ENCODE measurements at places on chromosomes 16 and 17.

DNA sequence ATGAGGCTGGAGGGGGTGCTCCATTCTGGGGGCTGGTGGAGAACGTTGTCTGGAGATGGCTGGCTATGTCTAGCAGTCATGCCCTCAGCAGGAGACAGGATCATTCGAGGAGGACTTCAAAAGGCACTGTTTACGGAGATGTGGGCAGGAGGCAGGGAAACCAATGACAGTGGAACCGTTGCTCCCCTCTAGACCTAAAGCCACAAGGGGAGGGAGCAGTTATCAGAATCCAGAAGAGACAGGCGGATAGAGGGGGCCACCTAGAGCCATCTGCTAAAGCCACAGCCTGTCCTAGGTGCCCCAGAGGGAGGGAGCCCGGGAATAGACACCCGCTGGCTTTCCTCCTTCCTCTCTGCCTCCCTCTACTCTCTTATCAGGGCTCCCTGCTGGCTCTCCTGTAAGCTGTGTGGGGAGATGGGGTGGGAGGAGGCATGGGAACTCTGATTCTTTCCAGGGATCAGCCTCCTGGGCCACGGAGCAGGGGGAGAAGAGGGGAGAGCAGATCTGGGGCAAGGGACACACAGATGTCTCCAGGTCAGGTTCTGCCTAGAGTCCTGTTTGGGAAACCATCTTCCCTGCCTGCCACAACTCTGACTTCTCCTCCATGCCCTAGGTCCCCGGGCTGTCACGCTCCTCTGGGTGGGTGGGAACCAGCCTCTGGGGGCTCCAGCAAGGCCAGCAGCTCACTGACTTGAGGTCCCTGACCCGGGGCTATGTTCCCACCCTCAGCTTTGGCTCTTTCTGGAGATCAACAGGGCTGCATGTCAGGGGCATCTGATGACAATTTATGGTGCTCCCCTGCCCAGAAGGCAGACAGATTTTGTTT is 42.3 kb downstream of the IRX3 start:
- DNase-seq = no peak
- no peak overlapping the region for H3K27ac ChIP-seq
- no peaks in the 10 kb centered on the region for H3K36me3 ChIP-seq
- H3K27me3 ChIP-seq = no peaks in the 10 kb centered on the region
- H3K4me3 ChIP-seq = no peak overlapping the region

DNA sequence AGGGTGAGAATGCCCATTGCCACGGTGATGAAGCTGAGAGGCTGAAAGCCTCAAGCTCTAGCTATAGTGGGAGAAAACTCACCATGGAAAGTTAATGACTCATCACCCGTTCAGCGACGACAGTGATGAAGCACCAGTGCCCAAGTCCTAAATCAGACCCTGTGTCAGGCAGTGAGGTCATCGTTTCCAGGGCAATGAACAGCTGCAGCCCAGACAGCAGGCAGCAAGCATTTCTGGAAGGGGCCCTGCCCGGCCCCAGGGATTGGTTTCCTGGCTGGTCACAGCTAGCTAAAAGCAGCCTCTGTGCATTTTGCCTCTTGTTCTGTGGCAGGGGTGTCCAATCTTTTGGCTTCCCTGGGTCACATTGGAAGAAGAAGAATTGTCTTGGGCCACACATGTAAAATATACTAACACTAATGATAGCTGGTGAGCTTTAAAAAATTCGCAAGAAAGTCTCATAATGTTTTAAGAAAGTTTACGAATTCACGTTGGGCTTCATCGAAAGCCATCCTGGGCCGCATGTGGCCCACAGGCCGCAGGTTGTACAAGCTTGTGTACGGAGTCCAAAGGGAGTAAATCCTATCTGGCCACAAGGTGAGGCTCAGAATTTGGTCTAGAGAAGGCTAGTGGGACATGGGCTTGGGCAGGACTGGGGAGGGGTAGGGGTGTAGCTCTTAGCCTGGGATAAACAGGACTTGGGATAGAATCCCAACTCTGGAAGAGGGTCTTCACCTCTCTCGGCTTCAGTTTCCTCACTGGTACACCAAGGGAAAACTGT is 40.6 kb downstream of the MIS12 start:
- H3K4me3 ChIP-seq = no peak overlapping the region
- no peak for DNase-seq
- H3K27me3 ChIP-seq = no peaks in the 10 kb centered on the region
- no peaks in the 10 kb centered on the region for H3K4me1 ChIP-seq

GRCh38 chr17:67639555-67639954 is 78.2 kb upstream of the NOL11 start:
- no peak for DNase-seq
- H3K27ac ChIP-seq = peak overlapping the region; percentile 83
- H3K4me1 ChIP-seq = peaks cover 36% of the 10 kb centered on the region

DNA sequence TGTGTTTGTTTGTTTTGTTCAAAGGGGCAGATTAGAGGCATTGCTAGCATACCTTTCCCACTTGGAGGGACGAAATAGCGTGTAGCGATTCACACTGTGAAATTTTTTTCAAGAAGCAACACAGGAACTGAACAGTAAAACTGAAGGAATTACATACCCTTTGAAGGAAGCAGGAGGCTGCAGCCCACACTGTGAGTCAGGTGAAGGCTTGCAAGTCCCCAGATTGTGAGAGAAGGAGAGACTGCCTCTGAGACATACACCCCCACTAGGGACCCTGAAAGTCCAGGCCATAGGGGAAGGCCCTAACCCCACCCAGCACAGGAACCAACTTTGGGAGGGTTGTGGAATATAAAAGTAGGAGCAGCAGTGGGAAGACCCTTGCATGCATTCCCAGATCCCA is 69.6 kb upstream of the HS3ST3A1 start:
- no peaks in the 10 kb centered on the region for H3K27me3 ChIP-seq
- H3K27ac ChIP-seq = no peak overlapping the region
- H3K4me1 ChIP-seq = no peaks in the 10 kb centered on the region
- no peaks in the 10 kb centered on the region for H3K36me3 ChIP-seq
- H3K4me3 ChIP-seq = no peak overlapping the region

- H3K36me3 ChIP-seq = no peaks in the 10 kb centered on the region
- peaks cover 50% of the 10 kb centered on the region for H3K4me1 ChIP-seq
- no peak for DNase-seq
These were observed 1.7 kb upstream of the DBNDD1 start for GRCh38 chr16:90020838-90021382.

GRCh38 chr16:73023320-73023719 is 24.6 kb downstream of the ZFHX3 start:
- H3K4me1 ChIP-seq = peaks cover 12% of the 10 kb centered on the region
- no peak for DNase-seq
- no peak overlapping the region for H3K4me3 ChIP-seq
- no peaks in the 10 kb centered on the region for H3K27me3 ChIP-seq
- no peaks in the 10 kb centered on the region for H3K36me3 ChIP-seq
- H3K27ac ChIP-seq = no peak overlapping the region

GRCh38 chr16:2472885-2473445 is 1.9 kb downstream of the NTN3 start:
- no peak overlapping the region for H3K27ac ChIP-seq
- peaks cover 65% of the 10 kb centered on the region for H3K27me3 ChIP-seq
- H3K4me1 ChIP-seq = peaks cover 58% of the 10 kb centered on the region
- no peak for DNase-seq

GRCh38 chr16:57764341-57765159 is 29.0 kb downstream of the KATNB1 start:
- no peaks in the 10 kb centered on the region for H3K27me3 ChIP-seq
- DNase-seq = no peak
- H3K27ac ChIP-seq = no peak overlapping the region

- no peak overlapping the region for H3K27ac ChIP-seq
- no peaks in the 10 kb centered on the region for H3K27me3 ChIP-seq
These were observed 37.1 kb downstream of the YWHAE start for GRCh38 chr17:1362964-1363363.

DNA sequence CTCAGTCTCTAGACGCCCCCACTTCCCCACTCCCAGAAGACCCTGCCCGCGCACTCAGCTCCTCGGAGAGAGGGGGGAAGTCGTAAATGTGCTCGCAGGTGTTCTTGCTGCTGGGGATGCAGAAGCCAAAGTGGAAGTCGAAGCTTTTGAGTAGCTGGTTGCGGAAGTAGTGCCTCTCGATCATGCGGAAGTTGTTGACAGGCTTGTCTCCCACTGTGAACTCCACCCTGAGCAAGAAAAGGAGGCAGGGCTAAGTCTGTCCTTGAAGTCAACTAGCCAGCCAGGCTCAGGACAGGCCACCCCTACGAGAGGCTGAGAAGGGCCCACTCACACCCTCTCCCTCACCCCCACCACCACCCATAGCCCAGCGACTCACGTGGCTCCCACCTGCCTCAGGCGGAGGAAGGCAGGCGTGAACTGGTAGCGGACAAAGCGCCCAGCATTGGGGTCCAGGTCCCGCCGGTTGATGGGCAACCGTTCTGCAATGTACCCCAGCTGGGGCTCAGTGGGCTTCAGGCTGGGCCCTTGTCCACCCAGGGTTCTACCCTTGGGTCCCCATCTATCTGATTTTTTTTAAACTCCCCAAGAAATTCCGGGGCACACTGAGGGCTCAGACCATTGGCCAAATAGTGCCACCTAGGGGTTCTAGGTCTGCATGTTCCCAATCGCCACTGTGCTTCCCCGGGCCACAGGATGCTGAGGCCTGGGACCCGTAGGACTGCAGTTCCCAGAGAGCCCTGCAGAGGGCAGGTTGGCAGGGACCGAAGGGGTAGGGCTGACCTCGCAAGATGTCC is 4.6 kb downstream of the UNC119 start:
- no peak for DNase-seq
- peaks cover 13% of the 10 kb centered on the region for H3K4me1 ChIP-seq
- H3K4me3 ChIP-seq = no peak overlapping the region
- no peaks in the 10 kb centered on the region for H3K27me3 ChIP-seq

GRCh38 chr17:13346996-13347762 is 254.6 kb downstream of the HS3ST3A1 start:
- H3K4me1 ChIP-seq = no peaks in the 10 kb centered on the region
- H3K27ac ChIP-seq = no peak overlapping the region
- H3K4me3 ChIP-seq = no peak overlapping the region
- H3K27me3 ChIP-seq = no peaks in the 10 kb centered on the region

DNA sequence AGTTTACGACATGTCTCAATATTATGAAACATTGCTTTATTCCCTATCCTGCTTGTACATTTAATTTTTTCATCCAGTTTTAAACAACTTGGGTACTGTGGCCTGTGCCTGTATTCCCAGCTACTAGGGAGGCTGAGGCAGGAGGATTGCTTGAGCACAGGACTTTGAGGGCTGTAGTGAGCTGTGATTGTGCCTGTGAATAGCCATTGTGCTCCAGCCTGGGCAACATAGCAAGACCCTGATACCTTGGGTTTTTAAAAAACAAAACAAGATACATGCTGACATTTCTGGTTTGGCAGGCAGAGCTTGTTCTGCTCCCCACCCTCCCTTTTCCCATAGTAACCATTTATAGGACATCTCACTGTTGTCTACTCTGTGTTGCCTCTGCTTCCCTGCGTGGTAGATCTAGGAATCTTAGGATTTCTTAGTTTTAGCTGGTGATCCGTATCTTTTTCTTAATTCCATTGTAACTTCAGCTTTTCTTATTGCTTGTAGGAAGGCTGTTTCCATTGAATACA is 35.6 kb downstream of the TENT4B start:
- no peak overlapping the region for H3K27ac ChIP-seq
- H3K27me3 ChIP-seq = no peaks in the 10 kb centered on the region
- H3K4me1 ChIP-seq = peaks cover 10% of the 10 kb centered on the region

DNA sequence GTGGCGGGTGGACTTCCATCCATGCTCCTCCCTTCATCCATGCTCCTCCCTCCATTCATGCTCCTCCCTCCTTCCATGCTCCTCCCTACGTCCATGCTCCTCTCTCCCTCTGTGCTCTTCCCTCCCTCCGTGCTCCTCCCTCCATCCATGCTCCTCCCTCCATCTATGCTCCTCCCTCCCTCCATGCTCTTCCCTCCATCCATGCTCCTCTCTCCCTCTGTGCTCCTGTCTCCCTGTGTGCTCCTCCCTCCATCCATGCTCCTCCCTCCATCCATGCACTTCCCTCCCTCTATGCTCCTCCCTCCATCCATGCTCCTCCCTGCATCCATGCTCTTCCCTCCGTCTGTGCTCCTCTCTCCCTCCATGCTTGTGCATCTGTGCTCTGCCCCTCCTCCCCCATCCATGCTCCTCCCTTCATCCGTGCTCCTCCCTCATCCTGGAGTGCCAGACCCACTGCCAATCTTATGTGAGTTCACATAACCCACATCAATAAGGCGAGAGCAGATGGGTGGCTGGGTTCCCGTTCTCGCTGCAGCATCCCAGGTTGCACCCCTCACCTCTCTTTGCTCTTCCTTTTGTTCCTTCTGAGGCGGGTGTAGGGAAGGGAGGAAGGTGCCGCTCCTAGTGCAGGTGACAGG is 22.8 kb downstream of the KSR1 start:
- H3K4me1 ChIP-seq = peaks cover 35% of the 10 kb centered on the region
- no peaks in the 10 kb centered on the region for H3K27me3 ChIP-seq
- no peak overlapping the region for H3K27ac ChIP-seq

- DNase-seq = no peak
- no peaks in the 10 kb centered on the region for H3K36me3 ChIP-seq
- H3K27me3 ChIP-seq = no peaks in the 10 kb centered on the region
- H3K27ac ChIP-seq = no peak overlapping the region
- H3K4me1 ChIP-seq = no peaks in the 10 kb centered on the region
These were observed 112.6 kb upstream of the IRX5 start for GRCh38 chr16:54817940-54818574.

DNA sequence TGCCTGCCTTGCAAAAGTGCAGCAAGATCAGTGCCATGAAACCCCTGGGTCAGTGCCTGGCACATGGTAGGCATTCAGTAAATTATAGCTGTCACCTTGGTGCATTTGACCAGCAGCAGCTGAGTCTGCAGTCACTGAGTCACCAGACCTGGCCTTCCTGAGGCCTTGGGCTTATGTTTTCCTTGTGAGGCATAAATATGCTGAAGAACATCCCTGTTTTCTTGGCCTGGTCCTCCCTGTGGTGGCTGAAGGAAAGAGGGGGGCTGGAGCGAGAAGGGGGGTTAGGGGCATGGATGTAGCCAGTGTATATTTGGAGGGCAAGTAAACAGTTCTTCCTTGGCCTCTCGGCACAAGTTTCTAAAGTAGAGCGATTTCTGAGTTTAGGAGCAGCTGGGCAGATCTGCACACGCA is 26.5 kb downstream of the EPN2 start:
- no peak for DNase-seq
- H3K27me3 ChIP-seq = no peaks in the 10 kb centered on the region
- H3K4me1 ChIP-seq = peaks cover 91% of the 10 kb centered on the region
- peak overlapping the region; percentile 88 for H3K27ac ChIP-seq

GRCh38 chr16:17431968-17432625 is 38.7 kb downstream of the XYLT1 start:
- DNase-seq = no peak
- H3K27ac ChIP-seq = no peak overlapping the region
- no peaks in the 10 kb centered on the region for H3K4me1 ChIP-seq
- no peaks in the 10 kb centered on the region for H3K27me3 ChIP-seq
- no peaks in the 10 kb centered on the region for H3K36me3 ChIP-seq
- H3K4me3 ChIP-seq = no peak overlapping the region

DNA sequence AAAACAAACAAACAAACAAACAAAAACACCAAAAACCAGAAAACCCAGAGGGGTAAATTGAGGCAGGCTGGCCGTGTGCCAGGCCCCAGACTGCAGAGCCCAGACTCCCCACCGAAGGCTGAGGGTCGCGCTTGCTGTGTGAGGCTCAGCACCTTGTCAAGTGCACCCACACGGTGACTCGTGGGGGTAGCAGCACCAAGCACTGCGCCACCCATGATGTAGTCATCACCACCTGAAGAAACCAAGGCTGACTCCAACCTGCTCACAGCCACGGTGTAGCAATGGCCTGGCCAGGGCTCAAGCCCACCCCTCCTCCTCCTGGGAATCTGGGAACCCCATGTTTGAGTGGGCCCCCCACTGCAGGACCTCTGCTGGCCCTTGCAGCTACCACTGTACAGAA is 11.9 kb downstream of the MCRIP1 start:
- H3K36me3 ChIP-seq = no peaks in the 10 kb centered on the region
- H3K27me3 ChIP-seq = no peaks in the 10 kb centered on the region
- peaks cover 45% of the 10 kb centered on the region for H3K4me1 ChIP-seq
- H3K27ac ChIP-seq = peak overlapping the region; percentile 83
- no peak for DNase-seq
- H3K4me3 ChIP-seq = no peak overlapping the region
